Activated naive CD4-positive, alpha-beta T cell treated with anti-CD3 and anti-CD28 coated beads, Interleukin-2, amount 10 ng/mL, durations not matched to agents 7 days and 5 days (primary cell): ENCODE measurements at places on chromosomes 4 and X.

GRCh38 chr4:82889287-82889686 lies 1.7 kb downstream of the SEC31A start:
- DNase-seq, result no peak

DNA sequence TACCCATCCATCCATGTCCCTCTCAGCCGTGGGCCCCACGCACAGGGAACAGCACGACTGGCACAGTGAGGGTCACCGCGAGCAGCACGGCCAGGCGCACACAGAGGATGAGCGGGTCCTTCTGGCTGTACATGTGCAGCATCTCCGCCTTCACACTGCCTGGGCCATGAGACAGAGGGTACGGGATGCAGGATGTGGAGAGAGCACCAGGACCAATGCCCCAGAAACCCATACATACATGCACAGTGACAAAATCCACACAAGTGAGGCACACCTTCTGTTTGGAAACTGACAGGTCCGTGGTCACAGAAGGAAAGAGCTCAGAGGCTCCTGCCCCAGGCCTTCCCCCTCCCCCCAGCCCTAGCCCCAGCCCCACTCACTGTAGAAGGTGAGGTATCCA lies 9.5 kb downstream of the SLC38A5 start:
- no peak for DNase-seq

DNA sequence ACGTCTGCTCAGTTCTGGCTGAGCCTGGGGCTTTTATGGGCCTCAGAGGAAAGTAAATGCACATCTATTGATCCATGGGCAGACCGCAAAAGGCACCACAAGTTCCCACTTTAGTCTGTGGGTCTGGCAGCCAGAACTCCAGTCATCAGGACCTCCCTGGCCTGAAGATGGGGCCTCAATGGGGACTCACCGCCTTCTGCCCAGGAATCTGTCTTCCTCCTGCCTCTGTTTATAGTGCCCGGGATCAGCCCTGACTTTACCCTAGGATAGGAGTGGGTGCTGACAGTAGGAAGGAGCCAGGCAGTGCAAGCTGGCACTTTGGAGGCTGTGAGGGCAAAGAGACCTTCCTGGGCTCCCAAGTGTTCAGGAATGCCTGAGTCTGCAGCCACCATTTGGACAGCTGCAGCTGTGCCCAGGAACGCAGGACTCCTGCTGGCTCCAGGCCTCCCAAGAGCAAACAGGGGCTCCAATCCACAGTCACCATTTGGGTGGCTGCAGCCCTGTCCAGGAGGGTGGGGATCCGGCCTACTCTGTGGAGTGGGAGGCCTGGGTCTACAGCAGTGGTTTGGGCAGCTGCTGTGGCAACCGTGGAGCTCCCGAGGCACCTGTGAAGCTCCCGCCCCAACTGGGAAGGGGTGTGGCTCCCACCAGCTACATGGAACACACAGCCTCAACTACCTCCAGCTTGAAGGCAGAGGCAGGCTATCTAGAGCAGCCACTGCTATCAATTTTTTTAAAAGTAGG lies 1440.9 kb upstream of the ADGRL3 start:
- DNase-seq, result no peak

GRCh38 chrX:72054779-72055489 lies 76.8 kb downstream of the RTL5 start:
- no peak for DNase-seq

GRCh38 chr4:15202481-15202880 lies 200.2 kb downstream of the CPEB2 start:
- no peak for DNase-seq

DNA sequence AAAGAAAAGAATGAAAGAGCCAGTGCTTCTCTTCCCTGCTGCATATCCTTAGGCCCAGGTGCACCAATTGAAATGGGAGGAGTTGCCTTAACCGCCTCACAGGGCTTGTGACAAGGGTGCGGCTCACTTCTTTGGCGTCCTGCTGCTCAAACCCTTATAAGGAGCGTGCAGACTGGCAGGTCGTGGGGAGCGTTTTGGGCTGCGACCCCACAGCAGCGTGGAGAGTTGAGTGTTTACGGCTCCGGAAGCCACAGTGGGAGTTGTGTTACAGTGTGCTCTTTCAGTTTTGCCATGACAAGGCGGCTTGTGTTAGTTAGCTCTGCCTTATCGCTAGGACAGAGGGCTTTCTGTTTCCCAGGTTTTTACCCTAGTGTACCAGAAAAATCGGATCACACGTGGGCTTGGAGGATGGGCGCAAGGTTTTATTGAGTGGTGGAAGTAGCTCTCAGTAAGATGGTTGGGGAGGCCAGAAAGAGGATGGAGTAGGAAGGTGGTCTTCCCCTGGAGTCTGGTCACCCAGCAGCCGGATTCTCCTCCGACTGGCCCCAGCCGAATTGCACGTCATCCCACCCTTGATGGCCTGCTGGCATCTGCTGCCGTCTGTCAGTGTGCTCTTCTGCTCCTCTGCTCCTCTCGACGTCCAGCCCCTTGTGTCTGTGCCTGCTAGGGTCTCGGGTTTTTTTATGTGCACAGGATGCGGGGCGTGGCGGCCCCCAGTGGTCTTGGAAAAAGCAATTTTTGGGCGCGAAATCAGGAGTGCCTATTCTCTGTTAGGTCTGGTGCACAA lies 718.9 kb downstream of the ARAP2 start:
- no peak for DNase-seq

GRCh38 chr4:83890231-83890630 lies 354.3 kb downstream of the GPAT3 start:
- DNase-seq, result no peak

DNA sequence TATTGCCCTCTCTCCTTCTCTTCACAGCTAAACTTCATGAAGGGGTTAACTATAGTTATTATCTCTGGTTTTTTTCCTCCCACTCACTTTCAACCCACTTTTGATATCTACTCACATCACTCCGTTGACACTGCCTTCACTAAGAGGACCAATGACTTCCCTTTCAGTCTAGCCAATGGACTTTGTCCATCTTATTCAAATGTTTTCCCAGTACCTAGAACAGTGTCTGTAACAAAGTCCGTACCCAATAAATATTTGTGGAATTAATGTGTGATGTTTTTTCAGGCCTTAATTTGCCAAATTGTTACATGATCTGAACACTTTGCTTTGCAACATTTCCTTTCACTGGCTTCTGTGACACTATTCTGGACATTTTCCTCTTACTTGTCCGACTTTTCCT lies 106.0 kb upstream of the AR start:
- DNase-seq, result no peak
